ENCODE measurements at places on chromosomes 11 and 22.

DNA sequence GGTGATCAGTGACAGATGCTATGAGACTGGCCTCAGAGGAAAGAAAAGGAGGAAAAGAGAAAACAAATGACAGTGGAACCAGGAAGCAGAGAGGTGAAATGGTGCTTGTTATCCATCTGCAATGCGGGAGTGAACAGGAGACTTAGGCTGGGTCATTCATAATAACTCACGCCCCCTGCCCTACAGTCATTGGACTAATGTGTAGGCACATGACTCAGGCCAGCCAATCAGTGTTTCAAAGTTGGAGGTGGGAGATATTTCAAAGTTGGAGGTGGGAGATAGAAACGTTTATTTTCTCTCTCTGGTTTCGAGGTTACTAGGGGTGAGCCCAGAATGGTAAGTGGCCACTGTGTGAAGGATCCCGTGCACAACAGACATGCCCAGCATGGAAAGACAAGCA lies 30.3 kb downstream of the SLC22A6 start:
- peak; percentile 30 for DNase-seq

DNA sequence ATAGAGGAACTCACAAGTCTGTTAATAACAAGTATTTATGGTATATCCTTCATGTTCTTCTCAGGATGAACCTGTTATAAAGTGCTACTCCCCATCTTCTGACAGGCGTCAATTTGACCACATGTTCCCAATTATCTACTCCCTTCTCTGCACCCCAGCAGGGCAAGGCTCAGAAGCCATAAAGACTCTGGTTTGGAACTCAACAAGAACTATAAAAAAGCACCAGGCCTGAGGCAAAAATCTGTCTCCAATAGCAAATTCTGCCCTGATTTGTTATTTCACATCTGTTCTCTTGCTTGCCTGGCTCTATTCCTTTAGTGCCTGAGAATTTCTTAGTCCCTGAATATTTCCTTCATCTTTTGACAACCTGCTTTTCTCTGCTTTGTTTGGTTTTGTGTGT lies 618.2 kb upstream of the KIRREL3 start:
- DNase-seq, result no peak

GRCh38 chr11:67450796-67451657 lies 1.5 kb downstream of the GPR152 start:
- no peak for DNase-seq

- no peak for DNase-seq
Measured at GRCh38 chr11:11884774-11885481, 43.2 kb downstream of the USP47 start.

DNA sequence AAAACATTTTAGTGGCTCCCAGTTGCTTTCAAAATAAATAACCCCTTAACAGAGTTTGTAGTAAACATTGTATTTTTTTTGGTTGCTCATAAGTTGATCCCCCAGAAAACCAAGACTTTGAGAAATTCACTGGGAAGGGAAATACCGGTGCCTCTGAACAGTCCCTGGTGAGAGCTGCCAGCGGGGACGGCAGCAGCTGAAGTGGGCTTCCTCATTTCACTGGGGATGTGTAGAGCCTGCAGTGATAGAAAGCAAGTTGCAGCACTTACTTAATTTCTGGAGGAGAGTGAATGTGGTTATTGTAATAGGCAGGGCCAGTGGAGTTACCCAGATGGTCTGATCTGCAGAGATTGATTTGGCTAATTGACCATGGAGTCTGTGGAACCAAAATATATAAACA lies 18.6 kb upstream of the MCHR1 start:
- no peak for DNase-seq

GRCh38 chr11:117724621-117725020 lies 72.4 kb downstream of the DSCAML1 start:
- no peak for DNase-seq

GRCh38 chr11:33214187-33214586 lies 43.0 kb upstream of the HIPK3 start:
- peak; percentile 25 for DNase-seq

DNA sequence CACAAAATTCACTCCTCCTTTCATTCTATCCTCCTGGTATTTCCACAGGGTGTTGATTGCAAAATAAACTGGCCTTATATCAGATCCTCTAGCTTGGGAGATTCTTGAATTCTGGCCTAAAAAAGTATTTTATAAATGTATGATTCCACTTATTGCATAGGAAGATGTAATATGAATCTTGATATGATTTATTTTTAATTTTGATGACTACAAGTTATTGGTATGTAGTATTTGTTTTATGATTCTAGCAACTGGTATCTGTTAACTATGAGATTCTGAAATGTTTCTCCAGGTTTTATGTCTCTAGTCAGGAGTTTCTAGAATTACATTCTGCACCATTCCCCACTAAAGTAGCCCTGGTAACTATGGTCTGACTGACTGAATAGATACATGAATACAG lies 373.9 kb upstream of the C11orf87 start:
- DNase-seq, result no peak

DNA sequence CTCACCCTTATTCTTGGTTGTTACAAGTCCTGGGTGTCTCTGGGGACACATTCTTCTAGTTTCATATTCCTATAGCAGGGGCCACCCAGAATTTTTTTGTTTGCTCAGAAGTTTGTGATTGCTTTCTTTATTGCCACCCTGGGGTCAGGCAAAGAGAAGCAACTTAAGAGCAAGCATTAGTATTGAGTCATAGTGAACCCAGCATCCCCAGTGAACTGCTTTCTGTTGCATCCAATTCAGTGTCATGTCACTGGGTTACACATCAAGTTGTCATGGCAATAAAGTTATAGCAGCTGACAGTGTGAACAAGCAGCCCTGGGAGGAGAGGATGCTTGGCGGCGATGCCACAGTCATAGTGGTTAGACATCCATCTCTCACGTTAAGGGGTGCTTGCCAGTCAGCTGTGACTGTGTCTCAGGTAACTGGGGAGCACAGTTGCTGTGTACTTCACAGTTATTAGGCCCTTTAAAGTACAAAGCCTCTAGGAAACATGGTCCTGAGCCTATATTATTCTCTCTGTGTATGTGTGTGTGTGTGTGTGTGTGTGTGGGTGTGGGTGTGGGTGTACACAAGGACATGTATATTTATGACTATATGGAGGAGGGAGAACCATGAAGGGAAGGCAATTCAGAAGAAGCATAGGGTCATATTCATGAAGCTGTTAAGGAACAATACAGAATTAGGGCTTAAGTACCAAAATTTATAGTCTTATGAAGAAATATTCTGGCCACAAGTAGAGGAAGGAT lies 52.5 kb downstream of the TRIM44 start:
- peak; percentile 67 for DNase-seq

DNA sequence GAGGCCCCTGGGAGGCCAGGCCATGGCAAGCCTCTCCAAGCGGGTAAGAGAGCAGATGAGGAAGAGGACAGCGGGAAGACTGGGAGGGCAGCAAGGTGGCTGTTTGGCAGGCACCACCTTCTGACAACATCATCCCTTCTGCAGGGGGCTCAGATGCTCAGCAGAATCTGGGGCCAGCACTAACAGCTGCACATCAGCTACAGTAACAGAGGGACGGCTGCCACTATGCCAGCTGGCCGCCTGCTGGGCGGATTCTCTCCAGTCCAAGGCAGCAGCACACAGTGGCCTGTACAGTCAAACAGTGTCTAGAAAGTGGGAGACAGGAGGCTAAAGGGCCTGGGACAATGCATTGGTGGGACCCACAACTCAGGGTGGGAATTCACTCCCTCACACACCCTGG lies 10.7 kb upstream of the TXN2 start:
- DNase-seq, result no peak

GRCh38 chr11:17014321-17014832 lies at the start of gene PLEKHA7:
PLEKHA7 (minus strand) TSS chr11:17014414; CDS start chr11:17014401, 13 bp downstream.
- no peak for DNase-seq

DNA sequence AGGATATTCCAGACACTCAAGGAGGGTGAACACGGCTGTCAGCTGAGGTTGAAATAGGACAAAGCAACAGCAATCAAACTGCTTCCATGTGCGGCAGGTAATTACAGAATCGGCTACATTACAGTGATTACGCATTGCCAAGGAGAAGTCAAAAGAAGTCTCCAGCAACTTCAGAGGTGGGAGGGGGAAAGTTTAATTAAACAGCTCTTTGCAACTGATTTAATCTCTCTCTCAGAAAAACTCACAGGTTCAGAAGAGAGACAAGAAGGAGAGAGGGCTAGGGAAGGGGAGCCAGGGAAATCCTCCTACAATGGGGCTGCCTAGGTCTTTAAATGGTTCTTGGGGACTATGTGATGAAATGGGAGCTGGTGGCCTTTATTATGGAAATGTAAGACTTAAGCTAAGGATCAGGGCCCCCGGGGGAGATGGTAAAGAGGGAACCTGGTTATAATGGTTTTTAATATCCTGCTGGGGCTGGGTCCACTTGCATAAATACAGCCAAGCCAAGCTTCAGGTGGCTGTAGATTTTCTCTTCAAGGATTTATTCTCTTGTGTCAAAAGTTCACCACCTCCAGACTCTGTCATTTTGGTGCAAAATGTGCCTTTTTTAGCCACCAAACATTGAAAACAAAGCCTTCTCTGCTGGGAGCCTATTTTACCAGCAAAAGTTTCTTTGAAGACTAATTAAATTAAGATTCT lies 354.7 kb upstream of the NARS2 start:
- DNase-seq, result no peak

DNA sequence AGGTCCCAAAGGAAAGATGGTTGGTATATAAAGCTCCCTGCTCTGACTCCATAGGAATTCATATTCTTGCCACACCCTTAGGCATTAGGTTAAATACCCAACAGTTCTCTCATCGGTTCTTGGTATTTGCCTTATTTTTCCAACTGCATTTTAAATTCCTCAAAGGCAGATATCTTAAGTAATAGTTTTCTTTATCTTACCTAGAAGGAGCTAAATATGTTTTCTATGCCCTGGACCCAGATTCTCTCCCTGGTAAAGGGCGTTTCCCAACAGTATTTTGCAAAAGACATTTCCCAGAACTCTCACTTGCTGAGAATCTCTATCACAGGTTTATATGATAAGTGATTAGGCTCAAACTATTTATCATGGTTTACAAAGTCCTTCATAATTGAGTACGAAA lies 158.6 kb upstream of the BDNF start:
- no peak for DNase-seq

DNA sequence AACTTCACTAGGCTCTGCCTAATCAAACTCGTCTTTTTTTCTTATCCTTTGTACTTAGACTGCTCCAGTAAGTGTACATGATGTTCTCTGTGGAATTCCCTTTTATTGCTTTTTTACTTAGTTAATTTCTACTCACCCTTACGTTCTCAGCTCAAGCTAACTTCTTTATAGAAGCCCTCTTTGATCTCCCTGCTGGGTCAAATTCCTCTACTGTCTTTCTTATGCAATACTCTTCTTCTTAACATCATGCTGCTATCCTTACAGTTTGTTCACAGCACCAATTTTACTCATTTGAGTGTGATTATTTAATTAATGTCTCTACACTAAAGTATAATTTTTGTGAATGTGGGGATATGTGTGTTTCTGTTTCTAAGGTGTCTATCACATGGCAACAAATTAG lies 498.3 kb downstream of the CNTN5 start:
- no peak for DNase-seq

- DNase-seq, result no peak
Measured at GRCh38 chr22:35955546-35955945, 73.1 kb downstream of the RBFOX2 start.

GRCh38 chr22:22906907-22907550 lies 19.4 kb downstream of the IGLL5 start:
- no peak for DNase-seq

DNA sequence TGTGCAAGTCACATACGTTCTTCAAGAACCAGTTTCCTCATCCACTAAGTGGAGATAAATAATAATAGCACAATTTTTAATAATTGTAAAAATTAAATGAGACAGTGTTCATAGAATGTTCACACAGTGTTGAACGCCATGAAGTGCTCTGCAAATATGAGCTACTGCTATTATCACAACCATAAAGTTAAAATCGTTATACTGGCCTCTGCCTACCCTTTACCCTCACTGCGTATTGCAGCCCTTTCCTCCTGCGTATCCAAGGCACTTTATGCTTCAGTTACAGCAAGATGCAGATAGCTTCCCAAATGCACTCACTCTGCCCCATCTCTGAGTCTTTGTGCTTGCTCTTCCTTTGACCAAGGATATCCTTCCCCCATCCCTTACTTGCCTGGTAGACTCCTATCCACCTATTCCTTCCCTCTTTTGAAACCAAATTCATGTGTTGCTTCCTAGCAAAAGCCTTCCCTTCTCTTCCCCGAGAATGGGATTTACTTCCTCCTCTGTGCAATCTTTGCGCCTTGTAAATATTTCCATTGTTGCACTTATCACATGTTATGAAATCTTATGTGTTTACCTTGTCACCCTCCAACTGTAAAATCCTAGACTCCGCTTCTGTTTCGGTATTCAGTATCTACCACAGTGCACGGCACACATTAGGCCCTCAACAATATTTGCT lies 196.9 kb downstream of the ADAMTS15 start:
- DNase-seq, result no peak

GRCh38 chr11:78019808-78020207 lies 3.3 kb downstream of the KCTD14 start:
- peak; percentile 60 for DNase-seq

GRCh38 chr22:31339148-31339832 lies 6.9 kb downstream of the PATZ1 start:
- DNase-seq, result no peak

DNA sequence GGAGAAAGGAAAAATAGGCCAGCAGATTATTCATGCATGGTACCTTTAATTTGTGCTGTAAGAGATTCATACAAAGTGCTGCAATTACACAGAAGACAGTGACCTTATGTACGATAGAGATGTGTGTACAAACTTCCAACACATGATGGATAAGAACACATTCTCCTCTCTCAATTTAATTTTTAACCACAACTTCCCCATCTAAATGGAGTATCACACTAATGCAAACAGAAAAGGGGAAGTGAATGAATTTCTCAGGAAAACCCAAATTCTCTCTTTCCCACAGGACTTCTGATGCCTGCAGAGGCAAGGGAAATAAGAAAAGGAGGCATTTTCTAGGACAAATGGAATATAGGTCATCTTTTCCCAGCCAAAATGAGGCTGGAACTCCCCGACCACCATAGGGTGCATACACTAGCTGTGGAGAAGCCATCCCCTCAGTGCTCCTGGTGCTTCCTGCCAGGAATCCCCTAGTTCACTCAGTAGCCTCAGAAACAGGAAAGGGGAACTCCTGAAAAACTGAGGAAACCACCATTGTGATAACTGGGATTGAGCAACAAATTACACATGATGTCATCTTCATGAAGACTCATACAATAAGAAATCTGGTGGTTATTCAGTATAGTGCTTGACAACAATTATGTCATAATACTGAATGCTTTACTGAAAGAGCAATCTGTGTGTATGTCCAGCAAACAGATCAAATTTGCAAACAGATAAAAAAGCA lies 22.4 kb downstream of the MMP10 start:
- DNase-seq, result peak; percentile 50

All from M059J (cell line).